Suppressor macrophage treated with lipopolysaccharide for 1 hour (primary cell): ENCODE measurements at places on chromosomes 7 and 10.

DNA sequence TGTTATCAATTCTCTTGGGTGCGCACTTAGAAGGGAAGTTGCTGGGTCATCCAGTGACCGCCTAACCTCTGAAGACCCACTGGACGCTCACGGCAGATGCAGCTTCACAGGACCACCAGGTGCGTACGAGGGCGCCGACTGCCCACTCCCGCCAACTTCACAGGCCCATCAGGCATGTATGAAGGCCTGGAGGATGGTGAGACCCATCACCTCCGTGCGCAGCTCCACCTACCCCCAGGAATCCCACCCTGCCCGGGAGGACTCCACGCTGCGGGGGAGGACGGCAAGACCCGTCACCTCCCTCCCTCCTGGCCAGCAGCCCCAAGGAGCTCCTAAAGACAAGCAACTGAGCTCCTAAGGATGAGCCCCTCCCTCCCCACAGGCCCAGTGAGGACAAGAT is 146.9 kb downstream of the MAD1L1 start:
- DNase-seq: no peak

DNA sequence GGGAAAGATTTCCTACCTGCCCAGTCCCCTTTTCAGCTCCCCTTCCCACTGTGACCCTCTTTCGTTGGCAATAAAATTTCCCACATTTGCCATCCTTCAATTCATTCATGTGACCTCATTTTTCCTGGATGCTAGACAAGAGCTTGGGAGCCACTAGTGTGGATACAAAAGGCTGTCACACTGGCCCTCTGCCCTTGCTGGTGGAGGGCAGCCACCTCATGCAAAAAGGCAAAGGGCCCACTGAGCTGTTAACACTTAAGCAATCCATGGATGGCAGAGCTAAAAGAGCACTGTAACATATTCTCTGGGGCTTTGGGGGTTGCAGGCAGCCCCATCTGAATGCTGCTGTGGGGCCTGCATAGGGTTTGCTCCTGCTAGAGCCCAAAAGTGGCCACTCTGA is 315.1 kb downstream of the NEBL start:
- no peak for DNase-seq

DNA sequence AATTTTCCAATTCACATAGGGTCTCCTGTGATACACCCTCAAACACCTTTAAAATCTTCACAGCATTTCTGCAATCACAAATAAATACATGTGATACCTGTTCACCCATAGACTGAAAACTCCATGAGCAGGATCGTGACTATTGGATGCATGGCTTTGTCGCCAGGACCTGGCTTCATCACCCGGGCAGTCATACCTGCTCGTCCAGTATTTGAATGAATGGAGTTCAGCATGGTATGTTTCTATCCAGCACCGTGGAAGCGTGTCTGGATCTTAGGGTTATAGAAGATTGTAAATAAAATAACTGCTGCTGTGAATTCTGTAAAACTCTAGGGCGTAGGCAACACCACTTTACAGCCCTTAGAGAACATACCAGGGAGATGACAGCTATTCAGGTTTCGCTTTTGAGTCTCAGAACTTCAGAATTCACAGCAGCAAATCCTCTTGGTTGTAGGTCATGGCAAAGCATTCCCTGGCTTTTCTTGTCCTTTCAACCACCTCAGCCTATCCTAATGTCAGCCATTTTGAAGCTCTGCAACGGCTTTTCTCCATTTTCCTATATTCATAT is 47.4 kb upstream of the USP6NL start:
- DNase-seq: no peak

DNA sequence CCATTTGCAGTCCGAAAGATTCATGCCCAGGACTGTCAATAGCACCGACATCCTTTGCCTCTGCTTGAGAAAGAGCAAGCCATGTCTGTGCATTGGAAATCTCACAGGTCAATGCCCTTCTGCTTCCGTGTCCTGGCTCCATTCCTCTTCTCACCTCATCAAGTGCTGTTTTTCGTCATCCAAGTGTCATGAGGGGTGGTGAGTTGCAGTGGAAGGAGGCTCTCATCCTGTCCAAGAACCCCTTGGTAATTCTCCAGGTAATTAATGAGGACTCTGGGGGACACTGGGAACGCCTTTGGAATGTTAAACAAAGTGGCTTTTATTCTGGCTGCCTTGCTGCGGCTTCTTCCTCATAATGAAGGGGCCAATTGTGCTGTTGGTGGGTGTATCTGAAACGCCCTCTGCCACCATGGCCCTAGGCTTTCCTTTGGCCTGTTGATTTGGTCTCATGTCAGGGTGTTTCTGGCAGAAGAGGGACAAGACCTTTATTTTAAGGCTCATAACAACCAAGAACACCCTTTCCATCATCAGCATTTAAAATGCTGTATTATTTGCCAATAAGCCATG is 57.7 kb downstream of the PPP1R3C start:
- no peak for DNase-seq

DNA sequence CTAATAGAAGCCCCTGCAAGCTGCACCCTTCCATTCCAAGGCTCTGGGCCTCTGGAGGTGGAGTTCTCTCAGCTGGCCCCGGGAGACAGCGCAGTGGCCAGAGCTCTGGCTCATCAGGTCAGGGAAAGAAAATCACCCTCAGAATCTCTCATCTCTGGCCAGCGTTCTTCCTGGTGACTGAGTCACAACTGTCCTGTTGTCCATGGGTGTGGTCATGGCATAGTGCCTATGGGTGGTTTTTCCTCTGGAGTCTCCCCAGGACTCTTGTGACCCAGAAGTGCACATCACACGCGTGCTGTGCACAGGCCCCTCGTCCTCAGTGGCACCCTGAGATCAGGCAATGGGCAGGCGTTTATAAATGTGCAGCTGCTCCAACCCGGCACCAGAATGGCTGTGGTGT is 27.4 kb upstream of the FXYD4 start:
- peak; percentile 43 for DNase-seq

GRCh38 chr7:25895792-25896171 is 256.2 kb upstream of the NFE2L3 start:
- DNase-seq: no peak

GRCh38 chr7:102988631-102989560 is 76.1 kb downstream of the LRRC17 start:
- peak; percentile 26 for DNase-seq

- DNase-seq: peak; percentile 32
Observed at GRCh38 chr7:139108266-139109187, 993 bp downstream of the ZC3HAV1 start.

DNA sequence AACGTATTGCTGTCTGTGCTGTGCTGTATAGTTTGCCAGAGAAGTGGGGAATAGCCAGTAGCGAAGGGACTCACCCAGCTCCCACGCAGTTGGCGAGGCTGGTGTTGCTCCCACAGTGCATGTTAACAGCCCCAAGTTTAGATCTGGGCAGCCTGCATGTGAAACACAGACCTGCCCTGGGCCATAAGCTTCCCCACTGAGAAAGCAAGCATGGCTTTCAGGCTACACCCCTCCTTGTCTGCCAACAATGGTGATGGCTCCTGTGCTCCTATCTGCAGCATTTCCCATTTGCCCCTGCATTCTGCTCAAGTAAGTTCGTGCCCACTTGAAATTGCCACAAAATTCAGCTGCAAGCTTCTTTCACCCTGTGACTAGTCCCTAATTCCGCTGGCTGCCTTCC is 57.5 kb downstream of the IPMK start:
- DNase-seq: no peak

- no peak for DNase-seq
Observed at GRCh38 chr10:25294032-25294926, 119.5 kb downstream of the GPR158 start.

DNA sequence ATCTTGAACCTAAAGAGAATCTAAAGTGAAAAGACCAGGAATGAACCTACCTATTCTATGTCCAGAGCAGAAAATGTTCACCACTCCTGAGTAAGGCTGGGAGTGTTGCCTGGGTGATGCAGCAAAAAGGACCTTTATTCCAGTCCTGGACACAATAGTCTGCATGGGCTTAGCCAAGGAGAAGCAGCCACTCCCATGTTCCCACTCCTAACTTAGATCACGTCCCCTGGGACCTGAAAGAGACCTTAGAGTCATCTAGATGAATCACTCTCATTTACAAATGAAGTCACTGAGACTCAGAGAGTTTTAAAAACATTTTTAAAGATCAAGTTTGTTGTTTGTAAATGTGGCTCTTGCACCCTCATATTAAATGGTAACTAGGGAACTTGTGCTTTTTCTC is 763.4 kb downstream of the KCNMA1 start:
- peak; percentile 53 for DNase-seq

GRCh38 chr10:44312401-44312800 is 72.5 kb downstream of the CXCL12 start:
- DNase-seq: peak; percentile 28

DNA sequence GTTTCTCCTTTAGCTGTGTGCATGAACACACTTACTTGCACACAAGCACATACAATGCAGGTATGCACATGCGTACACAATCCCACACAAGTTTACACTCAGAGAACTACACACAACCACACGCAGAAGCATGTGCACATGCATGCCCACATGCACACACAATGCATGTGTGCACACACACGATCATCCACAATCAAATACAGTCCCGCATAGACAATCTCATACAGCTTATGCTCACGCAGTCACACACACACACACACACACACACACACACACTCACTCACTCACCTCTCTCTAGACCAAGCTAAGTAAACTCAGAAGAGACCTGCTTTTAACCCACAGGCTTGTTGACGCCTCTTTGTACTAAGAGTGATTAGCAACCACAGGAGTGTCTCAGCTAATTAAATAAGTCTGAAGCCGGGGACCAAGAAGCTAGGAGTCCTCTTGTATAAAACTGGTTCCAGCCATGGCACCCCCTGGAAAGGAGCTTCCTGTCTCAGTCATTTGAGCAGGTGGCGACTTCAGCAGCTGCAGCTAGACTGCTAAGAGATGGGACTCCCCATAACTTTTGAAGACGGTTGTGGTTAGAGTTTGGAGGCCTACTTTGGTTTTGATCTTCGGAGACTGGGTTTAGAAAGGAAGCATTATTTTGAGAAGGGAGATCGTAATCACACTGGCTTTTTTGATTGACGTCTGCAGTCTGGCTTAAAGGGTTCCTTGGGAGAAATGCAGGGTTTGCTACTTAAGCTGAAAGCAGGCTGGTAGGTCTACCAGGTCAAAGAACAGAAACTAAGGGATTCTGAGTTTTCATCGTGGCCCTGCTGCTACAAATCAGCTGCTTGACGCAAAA is 82.3 kb upstream of the ADRB1 start:
- DNase-seq: no peak

- no peak for DNase-seq
Observed at GRCh38 chr7:133429371-133429770, 176.5 kb downstream of the EXOC4 start.

DNA sequence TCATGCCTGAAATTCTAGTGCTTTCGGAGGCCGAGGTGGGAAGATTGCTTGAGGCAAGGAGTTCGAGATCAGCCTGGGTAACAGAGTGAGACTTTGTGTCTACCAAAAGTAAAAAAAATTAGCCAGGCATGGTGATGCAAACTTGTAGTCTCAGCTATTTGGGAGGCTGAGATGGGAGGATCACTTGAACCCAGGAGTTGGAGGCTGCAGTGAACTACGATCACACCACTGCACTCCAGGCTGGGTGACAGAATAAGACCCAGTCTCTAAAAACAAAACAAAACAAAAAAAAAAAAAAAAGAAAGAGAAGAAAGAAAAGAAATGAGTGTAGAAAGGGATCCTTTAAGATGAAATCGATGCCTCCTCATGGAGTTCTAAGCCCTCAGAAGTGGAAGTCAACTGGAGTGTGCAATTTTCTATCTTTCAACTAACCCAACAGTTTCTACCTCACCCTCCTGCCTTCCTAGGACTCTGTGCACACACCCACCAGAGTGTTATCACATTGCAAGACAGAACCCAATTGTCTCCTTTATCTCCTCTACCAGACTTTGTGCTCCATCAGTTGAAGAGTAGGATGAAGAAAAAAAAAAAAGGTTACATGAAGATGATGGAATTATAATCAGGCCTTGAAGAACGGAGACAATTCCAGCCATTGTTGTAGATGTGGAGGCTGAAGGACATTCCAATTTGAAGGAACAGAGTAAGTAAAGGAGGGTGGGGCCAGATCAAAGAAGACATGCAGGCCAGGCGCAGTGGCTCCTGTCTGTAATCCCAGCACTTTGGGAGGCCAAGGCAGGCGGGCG is 26.9 kb downstream of the NYAP1 start:
- DNase-seq: no peak

DNA sequence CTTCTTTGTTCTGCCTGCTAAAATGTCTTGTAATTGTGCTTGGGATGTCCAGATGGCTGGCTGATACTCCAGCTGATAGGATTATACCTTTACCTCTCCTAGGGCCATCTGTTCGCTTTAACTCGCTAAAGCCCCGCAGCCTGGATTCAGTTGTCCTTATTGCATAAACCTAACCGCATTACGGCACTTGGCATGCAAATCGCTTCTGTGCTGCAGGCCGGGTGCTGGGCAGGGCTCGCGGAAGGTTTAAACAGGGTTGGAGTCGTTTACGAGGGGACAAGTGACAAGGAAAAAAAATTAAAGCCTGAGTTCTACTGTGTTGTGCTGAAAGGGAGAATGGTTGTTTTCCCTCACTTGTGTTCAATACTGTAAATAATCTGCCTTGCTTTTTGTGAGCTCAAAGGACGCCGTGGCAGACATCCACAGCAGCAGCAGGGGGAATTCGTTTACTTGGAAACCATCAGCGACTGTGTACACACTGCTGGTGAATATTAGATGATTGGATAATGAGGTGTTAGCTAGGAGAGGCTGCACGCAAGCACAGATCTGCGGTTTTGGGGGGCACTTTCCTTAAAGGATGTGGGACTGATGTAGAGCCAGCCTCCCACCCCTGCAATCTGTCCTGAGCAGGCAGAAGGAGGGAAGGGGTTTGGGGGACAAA is 93.0 kb downstream of the EBF3 start:
- no peak for DNase-seq

GRCh38 chr7:36794689-36795088 is 70.4 kb upstream of the AOAH start:
- no peak for DNase-seq

DNA sequence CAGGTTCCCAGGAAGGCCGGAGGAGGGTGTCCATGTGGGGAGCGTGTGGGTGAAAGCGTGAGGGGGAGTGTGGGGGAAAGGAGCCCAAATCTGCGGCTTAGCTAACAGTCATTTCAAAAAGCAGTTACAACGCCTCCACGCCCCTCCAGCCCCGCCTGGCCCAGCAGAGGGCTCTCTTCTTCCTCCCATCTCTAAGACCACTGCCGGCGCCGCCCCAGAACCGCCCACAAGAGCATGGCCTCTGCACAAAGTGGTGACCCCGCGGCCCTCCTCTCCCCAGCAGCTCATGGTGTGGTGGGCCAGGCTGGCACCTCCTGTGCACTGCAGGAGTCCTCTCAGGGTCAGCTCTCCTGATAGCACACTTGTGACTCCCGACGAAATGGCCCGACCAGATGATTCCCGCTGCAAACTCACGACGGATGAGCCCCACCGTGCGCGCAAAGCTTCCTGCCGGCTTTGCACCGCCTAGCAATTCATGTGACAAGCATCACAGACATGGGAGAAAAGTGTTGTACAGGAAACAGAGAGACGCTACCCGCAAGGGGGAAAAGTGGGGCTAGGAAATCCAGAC is 12.4 kb upstream of the HUS1 start:
- peak; percentile 82 for DNase-seq
